ENCODE measurements at places on chromosomes 1 and 21.
A peak's percentile ranks its signal among the peaks of the same experiment; 100 is the strongest.

GRCh38 chr21:35782667-35783066 is 277.7 kb downstream of the SETD4 start:
- DNase-seq = no peak

GRCh38 chr21:14615359-14615974 is 69.4 kb upstream of the SAMSN1 start:
- no peak for DNase-seq

DNA sequence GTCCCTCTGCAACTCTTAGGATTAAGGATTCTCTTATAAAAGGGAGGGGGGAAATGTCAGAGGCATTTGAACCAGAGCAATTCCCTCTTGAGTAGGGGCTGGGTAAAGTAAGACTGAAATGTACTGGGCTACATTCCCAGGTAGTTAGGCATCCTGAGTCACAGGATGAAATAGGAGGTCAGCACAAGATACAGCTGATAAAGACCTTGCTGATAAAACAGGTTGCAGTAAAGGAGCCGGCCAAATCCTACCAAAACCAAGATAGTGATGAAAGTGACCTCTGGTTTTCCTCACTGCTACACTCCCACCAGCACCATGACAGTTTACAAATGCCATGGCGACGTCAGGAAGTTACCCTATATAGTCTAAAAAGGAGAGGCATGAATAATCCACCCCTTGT is 14.3 kb upstream of the COX20 start:
- no peak for DNase-seq

GRCh38 chr21:37257511-37257966 is 9.6 kb downstream of the VPS26C start:
- peak; percentile 79 for DNase-seq

GRCh38 chr1:50705699-50706098 is 254.4 kb downstream of the FAF1 start:
- DNase-seq = no peak

- DNase-seq = peak; percentile 57
Observed at GRCh38 chr1:181423301-181423918, 59.9 kb upstream of the CACNA1E start.

- DNase-seq = no peak
Observed at GRCh38 chr1:2067393-2067792, 17.2 kb downstream of the PRKCZ start.

- no peak for DNase-seq
Observed at GRCh38 chr1:64856553-64856952, 109.8 kb downstream of the JAK1 start.

DNA sequence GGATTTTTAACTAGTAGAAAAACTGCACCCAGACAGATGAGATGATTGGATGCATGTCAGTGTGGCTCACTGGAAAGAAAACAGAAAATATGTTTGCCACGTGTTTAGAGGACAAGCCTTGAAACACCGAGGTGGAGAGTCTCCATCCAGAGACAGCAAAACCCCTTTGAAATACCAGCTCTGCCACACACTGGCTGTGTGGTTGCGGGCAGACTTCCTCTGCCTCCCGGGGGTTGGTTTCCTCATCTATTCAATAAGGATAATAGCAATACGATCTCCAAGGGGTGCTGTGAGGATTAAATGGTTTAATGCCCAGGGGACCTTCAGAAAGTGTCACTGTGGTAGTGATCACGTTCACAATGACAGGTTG is 67.2 kb upstream of the PARP1 start:
- no peak for DNase-seq

DNA sequence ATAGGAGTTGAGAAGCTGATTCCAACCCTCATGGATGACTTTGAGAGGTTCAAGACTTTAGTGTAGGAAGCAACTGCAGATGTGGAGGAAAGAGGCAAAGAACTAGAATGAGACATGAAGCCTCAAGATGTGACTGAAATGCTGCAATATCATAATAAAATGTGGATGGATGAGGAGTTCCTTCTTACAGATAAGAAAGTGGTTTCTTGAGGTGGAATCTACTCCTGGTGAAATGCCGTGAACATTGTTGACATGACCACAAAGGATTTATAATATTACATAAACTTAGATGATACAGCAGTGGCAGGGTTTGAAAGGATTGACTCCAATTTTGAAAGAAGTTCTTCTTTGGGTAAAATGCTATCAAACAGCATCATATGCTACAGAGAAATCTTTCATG is 28.8 kb downstream of the LTN1 start:
- DNase-seq = no peak

GRCh38 chr1:204704794-204705492 is 19.4 kb upstream of the LRRN2 start:
- no peak for DNase-seq

DNA sequence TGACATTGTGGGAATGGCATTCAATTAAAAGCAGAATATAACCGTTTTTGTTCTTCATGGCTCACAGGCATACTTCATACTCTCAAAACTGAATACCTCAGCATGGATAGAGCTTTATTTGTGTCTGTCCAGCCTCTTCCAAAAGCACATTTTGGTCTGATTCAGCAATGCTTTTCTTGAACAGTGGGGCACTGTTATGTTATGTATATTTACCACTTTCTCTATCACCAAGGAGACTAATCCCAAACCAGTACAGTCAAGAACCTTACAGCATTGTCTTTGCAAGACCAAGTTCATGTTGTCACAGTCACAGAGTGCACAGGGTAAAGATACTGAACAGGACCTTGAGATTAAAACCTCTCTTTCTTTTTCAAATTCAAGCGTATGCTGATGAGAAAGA is 582.8 kb downstream of the PTBP2 start:
- DNase-seq = no peak

GRCh38 chr1:31776516-31776915 is 12.4 kb upstream of the ADGRB2 start:
- DNase-seq = no peak

DNA sequence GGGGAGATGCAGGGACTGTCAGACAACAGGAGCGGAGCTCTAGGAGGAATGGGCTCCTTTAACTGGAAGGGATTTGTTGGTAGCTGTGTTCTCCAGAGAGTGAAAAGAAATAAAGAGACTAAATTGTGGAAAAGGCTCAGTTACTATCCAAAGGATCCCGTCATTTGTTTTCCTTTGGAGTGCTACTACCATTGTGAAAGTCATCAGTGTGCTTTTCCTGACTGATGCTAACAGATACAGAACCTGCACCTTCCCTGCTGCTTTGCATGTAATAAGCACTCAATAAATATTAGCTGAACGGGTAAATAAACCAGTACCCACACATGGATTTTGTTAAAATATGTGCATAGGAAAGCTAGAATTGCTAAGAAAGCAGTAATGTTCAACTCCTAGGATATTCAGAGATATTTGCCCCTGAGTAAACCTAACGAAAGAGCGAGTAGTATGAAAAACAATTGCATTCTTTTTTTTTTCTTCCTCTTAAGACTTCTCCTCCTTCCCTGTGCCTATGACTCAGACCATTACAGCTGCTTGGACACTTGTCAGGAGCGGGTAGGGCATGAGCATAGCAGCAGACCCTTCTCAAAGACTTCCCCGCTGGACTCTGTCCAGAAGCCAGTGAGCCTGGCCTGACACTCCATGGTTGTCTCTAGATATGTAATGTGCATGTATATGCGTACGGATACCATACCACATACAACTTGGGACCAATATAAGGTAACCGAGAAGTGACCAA is 41.7 kb downstream of the PTGFRN start:
- no peak for DNase-seq

GRCh38 chr1:47565092-47565491 is 127.2 kb downstream of the FOXD2 start:
- DNase-seq = no peak

DNA sequence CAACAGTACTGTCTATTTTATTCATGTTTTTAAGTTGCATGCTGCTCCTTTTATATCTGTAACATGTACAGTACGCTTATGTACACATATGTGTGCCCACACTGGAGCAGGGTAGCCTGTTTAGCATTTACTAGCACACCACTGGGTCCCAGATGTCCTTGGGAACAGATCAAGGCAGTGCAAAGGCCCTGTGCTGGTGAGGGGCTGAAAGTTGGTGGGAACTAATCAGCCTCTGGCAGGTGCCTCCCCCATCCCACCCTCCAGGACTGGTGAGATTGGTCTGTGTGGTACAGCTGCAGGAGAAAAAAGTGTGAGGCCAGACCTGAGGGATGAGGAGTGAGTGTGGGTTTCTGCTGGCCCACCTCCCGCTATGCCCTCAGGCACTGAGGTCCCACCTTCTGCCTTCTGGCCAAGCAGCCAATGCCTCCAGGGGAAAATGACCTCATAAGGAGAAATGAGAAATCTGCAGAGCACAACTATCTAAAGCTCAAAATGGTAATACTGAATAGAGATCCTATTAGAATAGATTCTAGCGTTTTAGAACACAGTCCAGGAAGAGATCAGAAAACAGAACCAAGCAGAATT is 58.9 kb downstream of the POFUT2 start:
- DNase-seq = no peak

DNA sequence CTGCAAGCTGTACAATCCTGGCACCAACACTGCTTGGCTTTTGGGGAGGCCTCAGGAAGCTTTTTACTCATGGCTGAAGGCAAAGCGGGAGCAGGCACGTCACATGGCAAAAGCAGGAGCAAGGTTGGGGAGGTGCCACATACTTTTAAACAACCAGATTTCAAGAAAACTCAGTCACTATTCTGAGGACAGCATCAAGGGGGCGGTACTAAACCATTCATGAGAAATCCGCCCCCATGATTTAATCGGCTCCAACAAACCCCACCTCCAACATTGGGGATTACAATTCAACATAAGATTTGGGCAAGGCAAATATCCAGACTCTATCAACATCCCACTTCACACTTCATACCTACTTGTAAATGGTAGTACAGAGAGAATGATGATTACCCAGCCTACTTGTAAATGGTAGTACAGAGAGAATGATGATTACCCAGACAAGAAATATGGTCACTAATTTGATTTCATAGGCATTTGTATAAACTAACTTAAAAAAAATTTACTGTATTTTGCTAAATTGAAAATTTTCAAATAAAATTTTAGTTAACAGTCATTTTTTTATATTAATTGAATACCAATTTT is 24.9 kb downstream of the ATP5PF start:
- no peak for DNase-seq

DNA sequence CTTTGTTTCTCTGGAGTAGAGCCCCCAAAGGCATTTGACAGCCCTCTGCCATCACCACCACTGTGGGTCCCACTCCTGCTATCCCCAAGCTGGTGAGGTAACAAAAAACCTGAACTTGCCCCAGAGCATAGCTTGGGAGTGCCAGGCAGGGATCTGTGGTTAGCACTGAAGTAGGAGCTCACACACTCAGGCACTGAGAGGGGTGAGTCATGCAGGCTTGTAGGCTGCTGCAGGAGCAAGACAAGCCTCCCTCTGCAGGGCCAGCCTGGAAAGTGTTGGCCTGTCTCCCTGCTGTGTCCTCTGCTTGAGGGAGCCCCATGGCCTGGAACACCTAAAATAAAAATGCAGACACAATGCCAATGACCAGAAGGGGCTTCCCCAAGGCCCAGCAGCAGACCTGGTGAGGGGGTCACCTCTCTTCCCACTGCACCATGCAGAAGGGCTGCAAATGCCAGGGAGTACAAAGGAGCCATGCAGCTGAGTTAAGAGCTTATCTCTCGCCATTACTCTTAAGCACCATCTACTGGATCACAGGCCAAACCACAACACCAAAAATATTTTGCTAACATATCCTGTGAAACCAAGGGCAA is 108.9 kb upstream of the POGK start:
- DNase-seq = peak; percentile 17

- no peak for DNase-seq
Observed at GRCh38 chr1:57963581-57963980, 539.7 kb upstream of the DAB1 start.

GRCh38 chr1:60277269-60277668 is 203.7 kb upstream of the C1orf87 start:
- DNase-seq = no peak

DNA sequence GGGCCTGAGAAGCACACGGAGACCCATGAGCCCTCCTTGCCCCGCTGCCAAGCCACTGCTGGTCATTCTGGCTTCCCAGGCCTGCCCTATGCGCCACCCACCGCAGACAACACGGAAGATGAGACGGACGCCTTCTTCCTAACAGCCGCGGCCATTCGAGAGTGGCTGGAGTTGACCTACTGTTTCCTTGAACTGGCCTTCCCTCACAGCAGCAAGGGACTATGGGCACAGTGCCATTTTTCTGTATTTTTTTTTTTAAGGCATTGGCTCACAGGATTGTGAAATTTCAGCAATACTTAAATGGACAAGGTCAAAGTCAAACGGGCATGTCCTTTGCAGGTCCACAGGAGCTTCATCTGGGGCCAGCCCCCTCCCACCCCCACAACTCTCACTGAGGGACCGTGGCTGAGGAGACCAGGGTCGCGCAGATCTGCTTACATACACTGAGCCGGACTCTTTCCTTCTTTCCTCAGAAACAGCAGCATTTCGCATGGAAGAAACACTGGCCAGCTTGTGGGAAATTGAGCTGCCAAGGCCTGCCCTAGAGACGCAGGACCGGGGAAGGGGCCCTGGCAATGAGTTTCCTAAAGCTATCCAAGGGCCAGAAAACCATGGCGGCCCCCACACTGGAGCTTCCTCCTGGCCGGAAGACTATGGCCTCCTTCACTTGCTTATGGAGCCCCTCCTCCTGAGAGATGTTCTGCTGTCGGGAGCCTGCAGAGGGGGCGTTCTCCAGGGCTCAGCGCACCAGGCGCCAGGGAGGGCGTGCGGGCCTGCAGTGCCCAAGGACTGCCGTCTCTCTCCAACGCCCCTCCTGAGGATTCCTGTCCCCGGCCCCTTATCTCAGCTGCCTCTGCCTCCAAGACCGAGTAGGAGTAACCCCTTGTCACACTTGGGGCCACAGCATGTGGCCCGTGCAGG is 98.9 kb downstream of the PGBD5 start:
- no peak for DNase-seq

DNA sequence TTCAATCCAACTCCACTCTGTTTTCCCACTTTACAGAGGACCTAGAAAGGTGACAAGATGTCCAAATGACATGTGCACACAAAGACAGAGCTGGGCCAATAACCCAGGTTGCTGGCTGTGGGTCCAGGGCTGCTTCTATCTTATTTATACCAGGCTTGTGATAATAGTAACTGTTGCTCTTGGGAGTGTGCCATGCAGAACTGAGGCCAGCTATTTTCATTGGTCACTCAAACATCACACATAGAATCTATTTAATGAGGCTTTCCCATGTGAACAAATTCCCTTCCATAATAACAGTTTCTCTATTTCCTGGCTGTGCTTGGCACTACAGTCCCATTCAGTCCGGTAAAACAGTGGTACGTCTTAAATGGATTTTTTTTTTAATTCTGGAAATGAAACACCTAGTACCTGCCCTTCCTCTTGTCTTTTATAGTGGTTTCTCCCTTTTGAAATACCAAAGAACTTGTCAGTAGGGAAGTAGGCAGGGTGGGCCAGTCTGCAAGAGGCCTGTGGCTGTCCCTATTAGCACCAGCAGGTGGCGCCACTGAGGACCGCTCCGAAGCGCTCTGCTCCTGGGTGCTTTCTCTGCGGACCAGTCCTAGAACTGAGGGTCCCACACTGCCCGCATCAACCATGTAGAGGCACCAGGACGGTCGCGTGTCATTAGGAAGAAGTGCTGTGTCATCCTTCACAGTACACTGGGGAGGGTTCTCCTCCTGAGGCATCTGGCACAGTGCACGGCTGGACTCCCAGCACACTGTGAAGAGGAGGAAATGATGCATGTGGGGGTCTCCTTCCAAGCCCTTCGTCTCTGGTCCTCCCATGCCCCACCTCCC is 52.1 kb downstream of the GPR161 start:
- DNase-seq = peak; percentile 14

All from SW480 (cell line).